ENCODE measurements at places on chromosomes 2 and 18.

DNA sequence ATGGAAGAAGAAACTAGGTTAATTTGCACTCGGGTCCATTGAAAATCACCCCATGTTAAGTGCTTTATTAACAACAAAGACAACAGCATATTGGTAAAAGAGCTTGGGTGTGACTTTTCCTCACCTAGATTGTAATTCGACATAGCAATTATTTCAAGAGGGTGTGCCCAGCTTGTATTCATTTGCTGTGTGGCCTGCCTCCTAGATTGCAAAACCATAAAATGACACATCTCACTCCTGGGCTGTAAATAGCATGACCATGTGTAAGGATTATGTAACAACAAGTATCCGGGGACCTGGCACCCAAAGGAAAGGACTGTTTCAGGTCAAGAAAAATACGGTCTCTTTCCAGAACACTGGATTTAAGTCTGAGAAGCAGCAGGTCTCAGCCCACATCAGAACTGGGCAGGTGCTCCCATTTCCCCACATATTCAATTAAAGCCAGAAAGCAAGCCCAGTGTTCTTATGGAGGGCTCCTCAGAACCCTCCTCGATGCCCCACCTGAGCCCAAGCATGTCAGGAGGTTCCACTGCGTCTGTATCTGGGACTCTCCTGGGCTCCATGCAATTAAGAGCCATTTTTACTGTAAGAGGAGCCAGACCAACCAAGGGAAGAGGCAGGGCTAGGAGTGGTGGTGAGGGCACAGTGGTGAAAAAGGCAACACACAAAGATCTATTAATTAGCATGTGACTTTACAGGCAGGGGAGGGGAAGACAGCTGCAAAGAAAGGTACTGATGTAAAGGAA lies 39.2 kb downstream of the MREG start:
- DNase-seq, result no peak

DNA sequence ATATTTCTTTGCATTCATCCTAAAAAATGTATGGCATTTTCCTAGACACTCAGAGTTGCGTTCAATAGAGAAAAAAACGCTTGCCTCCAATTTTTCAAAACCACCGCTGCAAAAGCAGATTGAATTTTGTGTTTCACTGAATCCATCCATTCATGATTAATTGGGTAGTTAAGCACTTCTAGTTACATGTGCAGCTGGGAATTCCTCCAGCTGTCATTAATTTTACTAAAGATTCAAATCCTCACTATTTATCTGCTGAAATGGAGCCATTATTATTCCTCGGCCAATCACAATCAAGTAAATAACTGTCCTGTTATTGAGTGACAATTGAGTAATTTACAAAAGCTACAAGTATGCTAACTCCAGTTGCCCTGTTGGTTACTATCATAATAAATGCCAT lies 75.8 kb upstream of the ARL5A start:
- DNase-seq, result no peak

- DNase-seq, result no peak
Measured at GRCh38 chr2:8572712-8573233, 109.1 kb upstream of the ID2 start.

GRCh38 chr2:181467966-181468707 lies 11.0 kb downstream of the ITGA4 start:
- no peak for DNase-seq

DNA sequence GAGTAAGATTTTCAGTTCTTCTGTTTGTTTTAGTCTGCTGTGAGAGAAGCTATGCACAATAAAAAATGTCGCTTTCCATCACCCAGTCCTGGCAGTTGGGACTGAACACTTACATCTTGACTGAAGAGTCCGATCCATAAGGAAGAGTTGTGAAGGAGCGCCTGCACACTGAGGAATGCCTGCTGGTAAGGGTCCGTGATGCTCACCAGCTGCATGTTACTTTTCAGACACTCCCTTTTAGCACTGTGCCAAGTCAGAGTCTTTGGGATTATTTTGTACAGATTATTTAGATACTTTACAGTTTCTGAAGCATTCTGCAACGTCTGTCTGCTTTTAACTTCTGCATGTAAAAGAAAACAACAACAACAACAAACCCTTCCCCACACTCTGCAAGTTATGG lies 42.6 kb upstream of the CD302 start:
- no peak for DNase-seq

GRCh38 chr2:3216841-3217495 lies 160.7 kb downstream of the EIPR1 start:
- no peak for DNase-seq

- no peak for DNase-seq
Measured at GRCh38 chr2:17643031-17643615, 102.6 kb downstream of the VSNL1 start.

DNA sequence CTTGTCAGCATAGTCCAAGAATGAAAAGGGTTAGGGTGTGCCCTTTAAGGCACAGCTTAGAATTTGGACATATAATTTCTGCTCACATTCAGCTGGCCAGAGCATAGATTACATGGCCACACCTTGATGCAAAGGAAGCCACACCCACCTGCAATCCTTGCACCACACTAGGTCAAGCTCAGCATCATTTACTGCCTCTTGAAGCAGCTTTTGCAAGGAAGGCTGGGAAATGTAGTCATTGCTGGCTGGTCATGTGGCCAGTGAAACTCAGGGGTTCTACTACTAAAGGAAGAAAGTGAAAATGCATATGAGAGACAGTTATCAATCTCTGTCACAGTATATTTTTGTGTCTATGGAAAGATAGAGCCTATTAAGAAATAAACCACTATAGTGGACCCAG lies 159.3 kb downstream of the GFPT1 start:
- DNase-seq, result no peak

GRCh38 chr18:7676253-7676873 lies 109.2 kb downstream of the PTPRM start:
- DNase-seq, result no peak

GRCh38 chr18:7325126-7325430 lies 94.2 kb downstream of the LRRC30 start:
- no peak for DNase-seq

DNA sequence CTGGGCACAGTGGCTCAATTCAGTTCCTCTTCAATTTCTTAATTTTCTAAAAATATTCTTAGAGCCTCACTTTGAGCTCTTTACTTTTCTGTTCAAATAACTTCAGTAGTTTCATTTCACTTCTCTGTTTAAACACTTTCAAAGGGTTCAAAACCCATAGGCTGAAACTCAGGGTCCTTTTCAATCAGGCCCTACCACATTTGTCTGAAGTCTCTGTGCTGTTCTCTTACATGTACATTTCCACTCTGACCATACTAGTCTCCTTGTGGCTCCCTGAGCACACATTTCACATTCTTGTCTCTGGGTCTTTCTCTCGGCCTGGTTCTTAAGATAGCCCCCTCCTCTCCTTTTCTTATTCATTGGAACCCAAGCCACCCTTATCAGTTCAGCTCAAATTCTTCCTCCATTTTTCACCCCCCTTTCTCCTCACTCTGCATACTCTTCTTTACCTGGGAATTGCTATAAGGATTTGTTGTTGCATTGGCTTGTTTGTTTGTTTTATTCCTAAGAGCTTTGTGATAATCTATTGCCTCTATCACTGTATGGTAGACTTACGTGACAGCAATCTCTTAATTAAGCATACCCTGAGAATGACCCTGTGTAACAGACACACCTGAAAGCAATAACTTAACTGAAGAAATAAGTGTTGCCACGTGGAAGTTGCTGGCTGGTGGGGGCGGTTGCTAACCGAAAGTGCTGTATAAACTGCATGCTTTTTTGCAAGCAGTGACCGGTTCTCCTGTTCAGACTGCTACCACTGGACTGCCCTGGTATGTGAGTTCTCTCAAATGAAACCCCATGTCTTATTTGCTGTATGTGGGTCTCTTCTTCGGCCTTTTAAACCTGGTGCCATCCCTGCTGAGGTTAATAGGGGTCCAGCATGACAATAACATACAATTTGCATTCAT lies 27.7 kb upstream of the ACADL start:
- DNase-seq, result no peak

DNA sequence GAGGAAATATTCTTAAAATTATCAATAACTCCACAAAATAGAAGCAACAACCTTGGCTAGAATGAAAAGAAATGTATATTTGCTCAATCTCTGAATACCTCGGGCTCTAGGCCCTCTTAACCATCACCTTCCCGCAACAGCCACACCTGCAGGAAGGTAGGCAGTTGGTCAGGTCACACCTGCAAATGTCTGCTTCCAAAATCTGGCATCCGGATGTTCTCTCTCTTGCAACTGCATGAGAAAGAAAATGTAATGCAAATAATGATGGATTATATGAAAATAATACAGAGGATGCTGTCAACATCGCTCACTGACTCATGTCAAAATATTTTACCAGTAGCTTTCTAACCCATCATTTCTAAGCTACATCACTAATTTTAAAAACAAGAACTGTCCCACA lies 148.3 kb downstream of the SATB2 start:
- no peak for DNase-seq

DNA sequence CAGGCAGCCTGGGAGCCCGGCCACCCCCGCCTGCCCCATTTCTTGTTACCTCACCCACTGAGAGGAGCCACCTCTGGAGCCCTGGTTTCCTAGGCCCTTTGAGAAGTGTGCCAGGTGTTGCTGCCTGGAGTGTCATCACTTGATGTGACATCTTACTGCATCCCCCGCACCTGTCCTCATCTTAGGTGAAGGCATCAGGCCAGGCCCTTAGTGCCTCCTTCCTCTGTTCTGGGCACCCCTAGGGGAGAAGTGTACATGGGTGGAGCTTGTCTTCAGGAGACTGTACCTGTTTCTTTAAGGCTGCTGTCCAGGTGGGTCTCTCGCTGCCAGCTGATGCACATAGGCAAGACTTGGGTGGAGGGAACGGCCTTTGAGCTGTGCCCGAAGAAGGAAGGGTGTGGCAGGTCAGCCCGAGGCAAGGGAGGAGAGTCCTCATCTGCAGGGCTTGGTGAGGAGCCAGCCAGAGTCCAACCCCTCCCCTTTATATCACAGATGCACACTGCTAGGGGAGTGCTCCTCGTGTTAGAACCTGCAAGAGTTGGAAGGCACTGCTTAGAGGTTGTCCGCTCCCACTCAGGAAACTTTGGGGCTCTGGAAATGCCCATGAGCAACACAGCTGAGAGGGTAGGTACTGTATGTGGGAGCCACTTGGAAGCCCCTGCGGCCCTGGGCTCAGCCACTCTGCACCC lies 45.9 kb downstream of the NCK2 start:
- no peak for DNase-seq

DNA sequence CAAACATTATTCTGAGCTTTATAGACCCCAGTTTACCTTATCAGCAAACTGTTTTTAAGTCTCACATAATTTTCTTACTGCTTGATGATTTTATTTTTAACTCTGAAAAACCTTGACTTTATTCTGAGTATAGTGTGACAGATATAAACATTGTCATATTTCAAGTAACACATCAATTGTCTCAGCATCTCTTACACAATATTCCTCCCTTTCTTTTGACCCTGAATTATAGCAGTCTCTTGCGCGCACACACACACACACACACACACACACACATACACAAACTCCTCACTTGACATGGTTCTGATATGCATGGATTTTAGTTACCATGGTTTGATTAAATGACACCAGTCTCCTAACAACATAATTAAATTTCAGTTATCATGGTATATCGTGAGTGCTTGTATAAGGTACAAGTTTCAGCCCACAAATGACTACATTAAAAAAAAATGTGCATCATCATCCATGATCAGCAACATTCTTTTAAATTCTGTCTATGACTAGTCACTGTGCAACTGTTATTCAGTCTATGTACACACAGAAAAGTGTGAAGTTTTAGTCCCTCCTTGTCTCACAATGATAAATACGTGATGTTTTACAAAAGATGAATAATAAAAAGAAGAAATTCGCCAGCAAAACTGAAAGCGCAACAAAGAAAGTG lies 39.5 kb upstream of the TACR1 start:
- no peak for DNase-seq

- no peak for DNase-seq
Measured at GRCh38 chr18:55732227-55733106, 144.5 kb upstream of the TCF4 start.

GRCh38 chr2:65345631-65346030 lies 86.8 kb downstream of the SPRED2 start:
- DNase-seq, result no peak

DNA sequence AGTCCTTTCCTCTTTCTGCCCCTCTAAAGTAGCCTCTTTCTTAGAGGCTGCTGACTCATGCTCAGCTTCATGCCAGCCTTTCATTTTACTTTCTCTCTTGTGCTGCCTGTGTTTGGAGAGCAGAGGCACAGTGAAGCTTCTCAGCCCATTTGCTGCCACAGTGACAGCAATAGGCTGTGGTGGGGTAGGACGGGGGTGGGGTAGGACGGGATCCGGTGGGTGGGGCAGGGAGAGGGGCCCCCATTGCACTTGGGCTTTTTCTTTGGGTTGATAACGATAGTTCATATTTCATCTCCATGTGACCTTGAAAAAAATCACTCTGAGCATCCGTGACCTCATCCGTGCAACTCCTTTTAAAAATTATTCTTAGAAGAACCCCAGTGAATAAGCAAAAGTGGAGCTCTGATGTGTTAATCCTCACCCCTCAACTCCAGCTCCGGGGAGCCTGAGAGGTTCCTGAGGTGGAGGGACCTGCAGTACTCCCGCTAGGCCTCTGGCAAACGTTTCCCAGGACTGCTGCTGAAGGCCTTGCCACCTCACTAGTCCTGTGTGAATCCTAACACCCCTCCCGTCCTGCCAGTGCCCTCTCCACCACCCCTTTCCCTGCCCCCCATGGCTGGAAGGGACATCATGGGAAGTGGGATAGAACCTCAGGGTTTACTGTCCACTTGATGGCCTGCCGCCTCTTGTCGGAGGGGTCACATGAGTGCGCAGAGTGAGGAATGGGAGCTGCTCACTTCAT lies 70.8 kb downstream of the INPP4A start:
- DNase-seq, result no peak

DNA sequence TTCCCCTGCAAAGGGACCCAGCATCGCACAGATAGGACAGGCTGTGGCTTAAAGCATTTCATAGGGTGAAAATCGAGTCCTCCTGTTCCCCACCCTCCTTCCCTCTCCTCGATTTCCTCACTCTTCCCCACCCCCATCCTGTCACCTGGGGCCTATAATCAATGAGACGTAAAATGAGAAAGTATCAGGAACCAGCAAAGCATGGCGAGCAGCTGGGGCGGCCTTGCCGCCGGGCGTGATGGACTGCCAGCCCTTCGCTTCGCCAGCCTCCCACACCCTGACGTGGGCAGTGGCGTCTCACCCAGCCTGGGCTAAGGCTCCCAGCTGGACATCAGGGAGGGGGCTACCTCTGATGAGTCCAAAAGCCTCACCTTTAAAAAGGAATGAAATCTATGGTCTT lies 11.1 kb downstream of the SLC30A3 start:
- DNase-seq, result no peak

- no peak for DNase-seq
Measured at GRCh38 chr2:64952511-64953482, 36.4 kb upstream of the SLC1A4 start.

DNA sequence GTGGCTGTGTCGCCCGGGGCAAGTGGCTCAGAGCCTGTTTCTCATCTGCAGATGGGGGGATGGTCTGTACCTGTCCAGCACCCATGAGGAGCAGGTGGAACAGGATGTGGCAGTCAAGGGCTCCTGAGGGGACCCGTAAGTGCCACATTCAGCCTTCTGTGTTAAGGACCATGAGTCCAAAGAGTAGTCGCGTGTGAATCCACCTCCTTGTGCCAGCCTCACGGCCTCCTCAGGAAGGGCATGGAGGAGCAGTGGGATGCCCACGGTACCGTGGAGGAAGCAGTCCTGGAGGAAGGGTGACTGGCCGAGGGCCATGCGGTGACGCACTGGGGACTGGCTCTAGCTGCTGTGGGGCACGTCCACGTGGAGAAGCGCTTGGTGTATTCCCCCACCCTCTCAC lies 61.1 kb downstream of the ODC1 start:
- no peak for DNase-seq

Data from activated CD4-positive, alpha-beta memory T cell treated with anti-CD3 and anti-CD28 coated beads, Interleukin-2, amount 10 ng/mL, durations not matched to agents 7 days and 5 days (primary cell).